ENCODE measurements at places on chromosomes 1 and 21. TPM values are rescaled to one million over a fixed set of nuclear protein-coding genes. Genes with fewer than 3 reads are reported as not detected.

DNA sequence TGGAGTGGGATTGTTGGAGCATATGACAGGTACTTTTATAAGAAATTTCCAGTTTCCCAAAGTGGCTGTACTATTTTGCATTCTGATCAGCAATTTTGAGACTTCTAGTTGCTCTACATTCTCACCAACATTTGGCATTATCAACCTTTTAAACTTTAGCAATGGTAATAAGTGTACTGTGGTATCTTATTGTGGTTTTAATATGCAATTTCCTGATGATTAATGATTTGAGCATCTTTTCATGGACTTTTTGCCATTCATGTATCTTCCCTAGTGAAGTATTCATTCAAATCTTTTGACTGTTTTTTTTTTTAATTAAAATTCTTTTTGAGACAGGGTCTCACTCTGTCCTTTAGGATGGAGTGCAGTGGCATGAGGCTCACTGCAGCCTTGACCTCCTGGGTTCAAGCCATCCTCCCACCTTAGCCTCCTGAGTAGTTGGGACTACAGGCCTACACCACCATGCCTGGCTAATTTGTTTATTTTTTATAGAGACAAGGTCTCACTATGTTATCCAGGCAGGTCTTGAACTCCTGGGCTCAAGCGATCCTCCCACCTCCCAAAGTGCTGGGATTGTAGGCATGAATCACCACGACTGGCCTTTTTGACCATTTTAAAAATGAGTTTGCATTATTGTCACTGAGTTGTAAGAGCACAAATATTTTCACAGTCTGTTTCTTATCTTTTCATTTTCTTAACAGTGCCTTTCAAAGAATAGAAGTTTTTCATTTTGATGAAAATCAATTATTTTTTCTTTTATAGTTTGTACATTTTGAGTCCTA is 7.8 kb upstream of the SLC6A9 start:
- DNase-seq = no peak

The CLEC20A gene
- polyA plus RNA-seq = not detected

The CSF3R gene
- polyA plus RNA-seq = 2.1 TPM

The GBP1 gene
- polyA plus RNA-seq = 9.6 TPM

The C1orf210 gene
- polyA plus RNA-seq = not detected

GRCh38 chr1:223556414-223557129 is 108.9 kb downstream of the CAPN8 start:
- DNase-seq = no peak

The FAM110D gene
- 1.4 TPM for polyA plus RNA-seq

The TINAGL1 gene
- polyA plus RNA-seq = 325 TPM

DNA sequence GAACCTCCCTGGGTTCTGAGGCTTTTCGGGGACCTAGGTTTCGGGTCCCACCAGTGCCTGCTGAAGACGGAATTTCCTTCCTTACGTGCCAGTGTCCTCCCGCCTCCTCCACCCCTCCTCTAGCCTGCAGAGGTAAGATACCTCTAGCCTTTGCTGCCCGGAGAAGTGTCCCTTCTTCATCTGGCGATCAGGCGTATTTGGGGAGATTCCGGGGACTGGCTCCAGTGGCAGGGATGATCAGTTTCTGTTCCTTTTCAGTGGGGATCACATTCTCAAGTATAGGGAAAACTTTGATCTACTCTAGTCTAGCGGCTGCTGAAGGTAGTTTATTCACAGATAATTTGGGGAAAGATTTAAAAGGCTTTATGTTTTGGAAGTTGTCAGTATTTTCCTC is 674 bp downstream of the CEP350 start:
- no peak for DNase-seq

The UBL4B gene
- not detected for polyA plus RNA-seq

GRCh38 chr1:38919130-38919529 is 22.5 kb downstream of the RHBDL2 start:
- no peak for DNase-seq

The ZBTB48 gene
- 204 TPM for polyA plus RNA-seq

DNA sequence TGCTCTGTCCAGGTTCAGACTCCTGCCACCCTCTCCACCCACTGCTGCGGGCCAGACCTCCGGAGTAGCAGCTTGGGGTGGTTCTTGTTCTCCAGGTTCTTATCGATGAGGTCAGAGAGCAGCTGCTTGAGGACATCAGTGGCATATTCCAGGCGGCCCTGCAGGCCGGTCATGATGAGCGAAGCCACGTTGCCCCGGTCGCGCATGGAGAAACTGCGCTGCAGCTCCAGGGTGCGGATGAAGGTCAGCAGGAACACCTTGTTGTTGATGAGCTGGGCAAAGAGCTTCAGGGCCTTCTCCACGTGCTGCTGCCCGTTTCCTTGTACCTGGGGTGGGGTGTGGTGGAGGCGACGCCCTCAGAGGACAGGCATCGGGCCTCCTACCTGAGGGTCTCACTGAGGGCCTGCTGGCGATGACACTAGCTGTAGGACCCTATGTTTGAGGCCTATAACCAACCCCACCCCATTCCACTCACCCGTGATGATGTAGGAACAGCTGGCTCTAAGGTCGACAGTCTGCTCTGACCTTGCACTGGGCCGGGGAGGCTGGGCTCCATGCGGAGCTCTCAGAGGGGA is 131.2 kb upstream of the CD34 start:
- DNase-seq = no peak

The CCDC190 gene
- polyA plus RNA-seq = 1.0 TPM

The ATPAF1 gene
- polyA plus RNA-seq = 32.2 TPM

DNA sequence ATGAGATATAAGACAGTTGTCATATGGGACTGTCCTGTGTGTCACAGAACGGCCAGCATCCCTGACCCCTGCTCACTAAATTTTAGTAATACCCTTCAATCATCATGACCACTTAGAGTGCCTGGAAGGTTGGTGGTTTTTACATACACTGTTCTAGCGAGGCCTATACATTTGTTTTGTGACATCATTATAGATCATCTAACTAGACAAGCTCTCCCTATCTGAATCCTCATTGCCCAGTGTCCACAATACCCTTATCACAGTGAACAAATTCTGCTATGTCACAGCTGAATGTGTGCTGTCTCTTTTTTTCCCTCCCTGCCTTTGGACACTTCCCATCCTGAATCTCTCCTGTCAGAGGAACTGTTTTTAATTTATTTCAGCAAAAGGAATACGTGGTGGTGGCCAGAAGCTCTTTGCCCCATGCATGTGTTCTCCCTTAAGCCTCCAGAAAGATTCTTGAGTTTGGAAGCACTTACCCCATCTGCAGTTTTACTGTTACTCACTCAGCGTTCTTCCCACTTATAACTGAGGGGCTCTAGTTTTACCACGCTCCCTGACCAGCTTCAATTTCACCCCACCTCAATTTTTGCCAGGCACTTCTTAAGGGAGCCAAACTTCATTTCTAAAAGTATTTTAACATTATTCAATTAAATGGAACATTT is 70.3 kb downstream of the OLFML2B start:
- DNase-seq = no peak

The NKAIN1 gene
- not detected for polyA plus RNA-seq

The CCSAP gene
- polyA plus RNA-seq = 2.3 TPM

The GPR25 gene
- polyA plus RNA-seq = not detected

GRCh38 chr1:229664133-229664689 is 38.2 kb downstream of the URB2 start:
- DNase-seq = no peak

The ITLN2 gene
- polyA plus RNA-seq = 5.5 TPM

DNA sequence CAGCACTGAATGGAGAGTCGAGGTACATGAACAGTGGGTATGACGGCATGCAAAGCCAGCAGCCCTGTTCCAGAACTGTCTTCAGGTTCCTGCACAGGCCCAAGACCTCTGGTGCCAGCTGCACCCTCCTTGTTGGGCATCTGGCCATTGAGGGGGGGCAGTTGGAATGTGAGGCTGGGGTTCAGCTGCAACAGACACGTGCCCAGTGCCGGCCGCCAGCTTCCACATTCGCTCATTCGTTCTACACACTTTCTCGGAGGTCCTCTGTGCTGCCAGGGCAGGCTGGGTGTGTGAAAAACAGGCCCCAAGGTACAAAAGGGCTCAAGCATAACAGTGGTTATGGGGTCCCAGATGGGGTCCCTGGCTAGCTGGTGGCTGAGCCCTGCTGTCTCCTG is 37.9 kb upstream of the SLC19A1 start:
- no peak for DNase-seq

The ATP1A4 gene
- polyA plus RNA-seq = not detected

GRCh38 chr1:155513300-155513916 is 49.2 kb downstream of the ASH1L start:
- DNase-seq = no peak

The LINGO4 gene
- polyA plus RNA-seq = not detected

- no peak for DNase-seq
Measured at GRCh38 chr1:82225421-82226185, 424.9 kb downstream of the ADGRL2 start.

DNA sequence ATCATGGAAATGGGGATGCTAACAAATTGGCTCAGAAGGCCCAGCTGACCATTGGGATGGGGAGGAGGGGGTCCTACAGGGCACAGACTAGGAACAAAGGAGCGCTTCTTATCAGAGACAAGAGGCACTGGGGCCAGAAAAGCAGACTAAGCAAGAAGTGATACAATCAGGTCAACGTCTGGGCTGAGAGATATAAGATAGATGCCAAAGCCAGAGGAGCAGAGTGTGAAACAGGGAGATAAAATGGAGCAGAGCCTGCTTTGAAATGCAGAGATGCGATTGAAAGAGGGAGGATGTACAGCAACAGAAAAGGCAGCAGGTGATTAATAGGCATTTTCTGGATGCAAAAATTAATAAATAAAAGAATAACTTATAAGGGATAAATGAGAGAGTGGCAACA is 127.5 kb upstream of the SAMSN1 start:
- DNase-seq = no peak

The PLA2G4A gene
- polyA plus RNA-seq = 7.2 TPM

Data from aorta (tissue), 5 donors.